ENCODE measurements at places on chromosomes 13 and 19.

DNA sequence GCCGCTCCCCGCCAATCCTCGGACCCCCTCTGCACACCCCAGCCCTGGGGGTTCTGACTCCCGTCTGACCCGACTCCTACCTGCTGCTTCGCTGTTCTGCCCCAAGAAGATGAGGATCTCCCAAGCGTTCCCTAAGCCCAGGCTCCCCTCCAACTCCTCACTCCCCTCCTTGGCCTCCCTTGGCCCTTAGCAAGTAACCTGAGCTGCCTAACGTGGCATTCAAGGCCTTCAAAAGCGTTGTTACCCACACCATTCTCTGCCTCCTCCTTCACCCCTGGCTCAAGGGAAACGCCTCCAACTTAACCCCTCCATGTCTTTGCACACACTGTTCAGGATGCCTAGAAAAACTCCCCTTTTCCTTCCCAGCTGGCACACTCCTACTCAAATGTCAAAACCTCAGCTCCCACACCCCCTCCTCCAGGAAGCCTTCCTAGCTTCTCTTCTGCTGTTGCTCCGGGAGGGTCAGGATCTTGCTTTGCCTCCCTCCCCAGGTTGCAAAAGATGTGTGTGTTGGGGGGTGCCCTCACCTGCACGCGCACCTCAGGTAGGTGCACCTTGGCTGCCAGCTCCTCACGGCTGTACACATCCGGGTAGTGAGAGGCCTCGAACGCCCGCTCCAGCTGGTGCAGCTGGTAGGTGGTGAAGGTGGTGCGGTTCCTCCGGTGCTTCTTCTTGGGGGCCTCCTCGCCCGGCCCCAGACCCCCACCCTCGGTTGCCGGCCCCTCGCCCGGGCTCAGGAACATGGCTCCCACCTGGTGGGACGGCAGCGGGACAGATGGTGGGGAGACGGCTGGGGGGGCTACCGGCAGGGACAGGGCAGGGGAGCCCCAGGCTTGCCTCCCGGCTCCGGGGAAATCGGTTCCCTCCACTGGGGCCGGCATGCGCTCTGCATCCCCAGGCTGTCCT is 775 bp downstream of the RAX2 start:
- no peak for DNase-seq

DNA sequence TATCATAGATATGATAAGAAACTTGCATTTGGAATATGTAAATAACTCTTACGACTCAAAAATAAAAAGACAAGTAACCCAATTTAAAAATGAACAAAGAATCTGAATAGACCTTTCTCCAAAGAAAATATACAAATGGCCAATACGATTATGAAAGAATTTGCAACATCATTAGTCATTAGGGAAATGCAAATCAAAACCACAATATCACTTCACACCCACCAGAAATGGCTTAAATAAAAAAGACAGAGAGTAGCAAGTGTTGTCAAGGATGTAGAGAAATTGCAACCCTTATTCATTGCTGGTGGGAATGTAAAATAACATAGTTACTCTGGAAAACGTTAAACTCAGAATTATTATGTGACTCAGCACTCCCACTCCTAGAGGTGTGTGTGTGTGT is 226.6 kb upstream of the MAB21L1 start:
- DNase-seq: no peak

- DNase-seq: no peak
These were observed 990 bp downstream of the MYO9B start for GRCh38 chr19:17076543-17076991.

DNA sequence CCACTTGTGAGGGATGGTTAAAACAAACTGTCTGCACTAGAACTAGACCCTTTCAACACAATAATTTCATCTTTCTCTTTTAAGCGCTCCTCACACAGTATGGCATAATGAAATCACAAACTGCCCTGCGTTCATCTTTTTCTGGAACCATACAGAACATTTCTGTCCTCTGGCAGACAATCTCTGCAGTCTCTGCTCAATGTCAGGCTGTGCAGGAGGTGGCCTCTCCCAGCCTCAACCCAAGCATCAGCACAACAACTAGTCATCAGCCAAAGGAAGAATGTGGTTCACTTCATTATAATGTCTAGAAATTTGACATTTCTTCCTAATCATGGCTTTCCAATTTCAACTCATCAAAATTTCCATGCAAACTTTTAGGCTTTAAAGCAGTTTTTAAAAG is 125.1 kb upstream of the STARD13 start:
- no peak for DNase-seq

GRCh38 chr13:45508776-45509175 is 44.0 kb downstream of the COG3 start:
- no peak for DNase-seq

DNA sequence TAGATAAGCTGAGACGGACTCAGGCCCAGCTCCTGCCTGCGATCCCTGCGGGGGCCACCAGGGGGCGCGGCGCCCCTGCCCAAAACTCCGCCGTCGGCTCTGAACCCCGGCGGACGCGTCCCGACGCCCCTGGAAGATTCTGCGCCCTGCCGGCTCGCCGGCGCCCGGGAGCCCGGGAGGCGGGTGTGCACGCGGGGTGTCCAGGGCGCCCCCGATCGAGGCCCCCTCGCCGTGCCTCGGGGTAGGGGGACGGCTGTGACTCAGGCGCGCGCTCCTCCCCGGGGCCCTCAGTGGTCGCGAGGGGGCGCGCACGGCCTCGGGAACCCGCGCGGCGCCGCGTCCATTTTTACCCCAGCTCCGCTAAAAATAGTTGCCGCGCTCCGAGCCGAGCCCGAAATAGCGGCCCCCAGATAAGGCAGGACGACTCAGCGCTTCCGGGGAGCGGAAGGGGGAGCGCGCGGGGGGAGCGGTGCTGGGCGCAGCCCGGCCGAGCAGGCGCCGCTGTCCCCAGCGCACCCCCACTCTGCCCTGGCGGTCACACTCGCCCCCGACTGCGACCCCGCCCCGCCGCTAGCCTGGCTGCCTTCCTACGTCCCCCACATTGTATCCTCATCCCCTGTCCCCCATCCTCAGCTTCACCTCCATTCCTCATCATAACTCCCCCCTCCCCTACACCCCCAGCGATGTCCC is 16.0 kb upstream of the ERCC1 start:
- peak; percentile 68 for DNase-seq

- no peak for DNase-seq
These were observed 349.1 kb downstream of the LIG4 start for GRCh38 chr13:107866032-107866940.

GRCh38 chr19:18650021-18650390 is 13.2 kb downstream of the KLHL26 start:
- no peak for DNase-seq

DNA sequence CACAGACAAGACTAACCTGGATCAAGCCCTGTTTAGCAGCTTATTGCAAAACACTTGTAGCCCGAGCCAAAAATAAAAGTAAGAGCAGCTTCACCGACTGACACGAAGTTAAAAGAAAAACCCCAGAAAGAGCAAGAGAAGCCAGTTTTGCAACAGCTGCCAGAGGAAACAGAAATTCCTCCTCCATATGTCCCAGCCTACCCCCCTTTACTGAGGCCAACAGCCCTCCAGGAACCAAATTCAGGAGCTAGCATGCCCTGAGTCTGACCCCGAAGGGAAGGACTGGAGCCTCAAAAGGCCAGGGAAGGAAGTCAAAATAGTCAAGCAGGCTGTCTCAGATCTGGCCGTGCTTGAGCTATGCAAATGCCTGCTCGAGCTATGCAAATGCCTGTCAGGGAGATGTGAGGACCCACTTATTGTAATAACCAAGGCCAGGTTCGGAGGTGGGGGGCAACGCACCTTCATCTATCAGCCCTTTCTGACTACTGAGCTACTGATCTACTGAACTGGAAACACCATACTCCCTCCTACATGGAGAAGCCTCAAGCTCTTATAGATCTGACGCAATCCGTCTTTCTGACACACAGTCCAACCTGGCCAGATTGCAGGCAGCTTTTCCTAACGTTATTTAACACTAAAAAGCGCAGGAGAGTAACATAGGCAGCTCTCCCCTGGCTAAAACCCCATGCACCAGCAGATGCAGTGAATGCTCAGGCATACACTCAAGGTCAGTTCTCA is 6.7 kb downstream of the SIGLEC11 start:
- DNase-seq: no peak

DNA sequence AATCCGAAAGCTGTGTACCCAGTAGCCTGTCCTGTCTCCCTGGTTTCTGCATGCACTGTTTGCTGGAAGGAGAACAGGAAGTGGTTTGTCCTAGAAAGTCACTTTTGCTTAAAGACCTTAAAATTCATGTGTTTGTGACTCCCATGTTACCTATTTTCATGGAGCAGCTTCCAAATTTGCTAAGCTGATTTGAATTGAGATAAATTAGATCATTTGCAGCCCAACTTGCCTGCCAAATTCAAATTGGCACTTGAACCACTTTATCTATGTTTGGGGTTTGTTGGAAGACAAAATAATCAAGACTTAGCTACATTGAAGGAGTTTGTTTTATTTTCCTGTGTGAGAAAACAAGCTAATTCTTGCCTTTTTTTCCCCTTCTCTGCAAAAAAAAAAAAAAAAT is 532.5 kb downstream of the DIAPH3 start:
- no peak for DNase-seq

- no peak for DNase-seq
These were observed 39.6 kb downstream of the ATP11A start for GRCh38 chr13:112729408-112729807.

DNA sequence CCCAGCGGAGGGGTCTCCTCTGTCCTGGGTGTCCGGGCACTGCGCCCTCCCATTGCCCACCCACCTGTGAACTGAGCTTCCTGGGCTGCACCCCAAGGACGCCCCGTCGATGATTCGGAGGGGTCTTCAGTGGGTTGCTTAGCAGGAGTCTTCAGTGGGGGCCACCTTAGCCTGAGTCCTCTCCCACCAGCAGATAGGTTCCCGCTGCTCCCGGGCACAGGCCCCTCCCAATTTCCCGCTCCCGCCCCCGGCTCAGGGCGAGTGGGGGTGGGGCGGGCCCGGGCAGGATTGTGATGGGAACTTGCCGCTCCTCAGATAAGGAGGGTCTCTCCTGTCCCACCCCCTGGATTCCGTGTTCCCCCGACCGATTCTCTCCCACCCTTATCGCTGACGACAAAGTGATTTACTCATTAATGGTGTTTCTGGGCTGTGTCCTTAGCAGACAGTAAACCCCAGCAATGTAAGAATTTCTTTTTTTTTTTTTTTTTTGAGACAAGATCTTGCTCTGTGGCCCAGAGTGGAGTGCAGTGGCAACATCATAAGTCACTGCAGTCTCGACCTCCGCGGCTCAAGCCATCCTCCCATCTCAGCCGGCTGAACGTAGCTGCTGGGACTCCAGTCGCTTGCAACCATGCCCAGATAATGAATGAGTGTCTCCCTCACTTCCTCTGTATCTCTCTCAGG is 655 bp upstream of the S1PR5 start:
- DNase-seq: no peak

- no peak for DNase-seq
These were observed 15.2 kb downstream of the POLD1 start for GRCh38 chr19:50399368-50399745.

- DNase-seq: no peak
These were observed 180.9 kb downstream of the DIAPH3 start for GRCh38 chr13:59982631-59983382.

DNA sequence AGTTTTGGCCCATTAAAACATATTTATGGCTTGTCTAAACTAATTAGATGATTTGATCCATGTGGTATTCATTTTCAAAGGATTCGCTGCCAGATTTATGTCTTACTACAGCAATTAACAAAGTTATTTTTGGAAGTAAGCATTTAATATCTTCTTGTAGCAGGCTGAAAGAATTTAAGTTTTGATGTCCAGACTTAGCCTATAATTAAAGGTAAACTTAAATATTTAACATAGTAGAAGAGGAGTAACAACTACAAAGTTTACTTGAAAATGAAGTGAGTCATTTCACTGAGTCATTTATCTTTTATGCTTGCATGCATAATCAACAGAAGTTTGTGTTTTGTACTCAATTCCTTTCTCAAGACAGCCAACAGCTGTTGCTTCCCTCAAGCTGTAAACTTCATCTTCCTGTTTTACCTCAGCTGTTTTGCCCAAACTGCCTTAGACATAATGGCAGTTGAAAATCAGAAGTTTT is 58.1 kb downstream of the EDNRB start:
- no peak for DNase-seq

DNA sequence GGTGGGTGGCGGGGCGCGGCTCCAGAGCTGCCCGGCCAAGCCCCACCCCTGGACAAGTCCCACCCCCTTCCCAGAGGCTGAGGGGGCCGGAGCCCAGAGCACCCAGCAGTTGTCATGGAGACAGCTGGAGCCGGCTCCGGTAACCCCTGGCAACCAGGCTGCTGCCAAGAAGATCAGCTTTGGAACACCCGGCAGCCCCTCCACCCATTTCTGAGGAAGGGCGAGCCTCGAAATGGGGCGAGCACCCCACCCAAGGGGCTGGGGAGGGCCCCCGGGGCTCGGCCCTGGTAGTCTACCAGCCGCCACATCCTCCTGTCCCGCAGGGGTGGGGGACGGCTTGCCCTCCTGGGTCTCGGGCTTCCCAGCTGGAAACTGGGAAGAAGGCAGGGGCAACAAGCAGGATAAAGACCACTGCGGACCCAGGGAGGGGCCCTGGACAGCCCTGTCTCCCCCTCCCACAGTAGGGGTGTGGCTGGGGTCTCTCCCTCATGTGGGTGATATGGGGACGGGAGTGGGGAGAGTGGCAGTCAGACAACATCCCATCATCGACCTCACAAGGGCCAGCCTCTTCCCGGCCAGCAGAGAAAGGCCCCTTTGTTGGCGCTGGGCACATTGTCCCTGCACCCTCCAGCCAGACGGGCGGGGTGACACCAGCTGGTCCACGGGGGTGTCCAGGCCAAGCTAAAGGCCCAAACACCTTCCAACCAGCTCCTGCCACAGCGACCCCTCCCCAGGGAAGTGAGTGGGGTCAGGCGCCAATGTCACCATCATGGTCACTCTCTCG is 1.5 kb downstream of the CERS1 start:
- no peak for DNase-seq

GRCh38 chr19:3684817-3685410 is 15.4 kb downstream of the PIP5K1C start:
- no peak for DNase-seq

GRCh38 chr19:5432687-5433086 is 22.5 kb upstream of the ZNRF4 start:
- DNase-seq: no peak

DNA sequence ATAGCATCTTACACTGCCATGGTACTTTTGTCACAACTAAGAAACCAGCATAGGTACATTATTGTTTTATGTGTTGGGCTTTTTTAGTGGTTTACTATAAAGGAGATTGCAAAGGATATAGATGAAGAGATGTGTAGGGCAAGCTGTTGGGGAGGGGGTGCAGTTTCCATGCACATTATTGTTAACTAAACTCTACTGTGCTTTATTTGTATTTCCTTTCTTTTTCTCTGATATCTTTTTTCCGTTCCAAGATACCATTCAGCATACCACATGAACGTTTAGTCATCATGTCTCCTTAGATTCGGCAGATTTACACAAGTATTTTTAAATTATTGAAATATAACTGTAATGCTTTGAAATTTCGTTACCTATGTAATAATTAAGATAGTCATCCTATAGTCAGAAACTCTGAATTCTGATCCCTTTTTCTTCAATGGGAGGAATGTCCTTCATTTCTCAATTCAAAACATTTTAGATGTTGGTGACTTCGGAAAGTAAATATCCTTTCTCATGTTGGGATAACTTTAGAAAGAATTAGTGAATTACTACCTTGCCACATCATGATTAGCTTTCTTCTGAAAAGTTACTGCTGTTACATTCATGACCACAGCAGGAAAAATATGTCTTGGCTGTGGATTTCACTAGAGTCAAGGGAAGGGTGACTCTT is 82.8 kb downstream of the FRY start:
- no peak for DNase-seq
